ENCODE measurements at places on chromosomes 12 and 14.

DNA sequence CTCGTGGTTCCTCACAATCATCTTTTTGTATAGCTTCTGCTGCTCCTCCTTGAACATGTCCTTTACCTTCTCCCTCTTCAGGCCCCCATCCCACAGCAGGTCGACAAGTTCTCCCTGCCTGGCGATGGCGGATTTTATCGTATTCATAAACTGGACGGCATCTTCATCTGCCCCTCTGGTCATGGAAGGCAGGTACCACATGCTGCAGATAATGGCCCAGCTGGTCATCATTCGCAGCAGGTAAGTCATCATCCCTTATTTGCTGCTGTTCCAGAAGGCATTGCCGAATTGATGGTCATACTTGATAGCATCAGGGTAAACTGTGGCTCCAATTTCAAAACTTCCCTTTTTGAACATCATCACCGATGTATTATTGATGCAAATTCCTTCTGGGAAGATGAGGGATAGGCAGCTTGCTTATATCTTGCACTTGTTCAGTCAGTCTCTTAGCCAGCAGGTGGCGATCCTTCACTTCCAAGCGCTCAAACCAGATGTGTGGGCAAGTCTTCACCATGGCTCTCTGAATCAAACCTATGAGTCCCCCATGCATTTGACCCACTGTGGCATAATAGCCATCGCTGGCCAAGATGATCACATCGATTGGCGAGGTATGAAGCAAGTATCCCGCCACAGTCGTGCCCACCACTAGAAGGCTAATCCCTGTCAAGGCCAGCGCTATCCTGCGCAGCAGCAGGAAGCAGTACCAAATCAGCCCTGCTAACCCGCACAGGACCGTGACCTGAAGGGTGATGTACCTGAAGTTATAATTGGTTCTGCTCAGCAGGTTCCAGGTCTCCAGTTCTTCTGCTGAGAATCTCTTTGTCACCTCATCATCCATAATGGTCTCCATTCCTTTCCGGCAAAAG is 381.5 kb upstream of the STXBP6 start:
- no peak for DNase-seq

DNA sequence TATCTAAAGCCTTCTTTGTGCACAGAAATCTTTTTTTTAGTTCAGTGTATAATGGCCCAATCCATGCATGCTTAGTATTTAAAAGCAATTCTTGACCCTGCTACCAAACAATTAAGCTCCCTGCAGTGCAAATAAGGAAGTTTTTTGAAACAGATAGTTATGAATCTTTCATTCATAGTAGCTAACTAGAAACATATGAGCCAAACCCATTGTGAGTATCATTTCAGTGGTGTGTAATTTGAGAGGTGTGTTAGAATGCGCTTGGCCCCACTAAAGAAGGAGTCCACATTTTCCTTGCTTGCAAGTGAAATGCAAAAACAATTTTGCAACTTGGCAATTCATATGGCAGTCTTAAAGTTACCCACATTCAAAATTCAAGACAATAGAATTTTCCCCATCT is 14.4 kb downstream of the EPS8 start:
- DNase-seq = no peak

- no peak for DNase-seq
Observed at GRCh38 chr12:90321369-90321768, 612.7 kb upstream of the ATP2B1 start.

DNA sequence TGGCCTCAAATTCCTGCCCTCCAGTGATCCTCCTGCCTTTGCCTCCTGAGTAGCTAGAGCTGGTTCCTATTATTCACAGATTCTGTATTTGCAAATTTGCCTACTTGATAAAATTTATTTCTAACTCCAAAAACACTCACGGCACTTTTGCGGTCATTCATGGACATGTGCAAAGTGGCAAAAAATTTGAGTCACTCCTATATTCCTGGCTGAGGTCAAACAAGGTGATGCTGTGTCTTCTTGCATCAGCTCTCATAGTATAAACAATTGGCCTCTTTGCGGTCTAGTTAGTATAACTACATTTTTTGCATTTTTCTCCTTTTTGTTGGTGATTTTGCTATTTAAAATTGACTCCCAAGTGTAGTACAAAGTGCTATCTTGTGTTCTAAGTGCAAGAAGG is 24.7 kb downstream of the ATF1 start:
- no peak for DNase-seq

DNA sequence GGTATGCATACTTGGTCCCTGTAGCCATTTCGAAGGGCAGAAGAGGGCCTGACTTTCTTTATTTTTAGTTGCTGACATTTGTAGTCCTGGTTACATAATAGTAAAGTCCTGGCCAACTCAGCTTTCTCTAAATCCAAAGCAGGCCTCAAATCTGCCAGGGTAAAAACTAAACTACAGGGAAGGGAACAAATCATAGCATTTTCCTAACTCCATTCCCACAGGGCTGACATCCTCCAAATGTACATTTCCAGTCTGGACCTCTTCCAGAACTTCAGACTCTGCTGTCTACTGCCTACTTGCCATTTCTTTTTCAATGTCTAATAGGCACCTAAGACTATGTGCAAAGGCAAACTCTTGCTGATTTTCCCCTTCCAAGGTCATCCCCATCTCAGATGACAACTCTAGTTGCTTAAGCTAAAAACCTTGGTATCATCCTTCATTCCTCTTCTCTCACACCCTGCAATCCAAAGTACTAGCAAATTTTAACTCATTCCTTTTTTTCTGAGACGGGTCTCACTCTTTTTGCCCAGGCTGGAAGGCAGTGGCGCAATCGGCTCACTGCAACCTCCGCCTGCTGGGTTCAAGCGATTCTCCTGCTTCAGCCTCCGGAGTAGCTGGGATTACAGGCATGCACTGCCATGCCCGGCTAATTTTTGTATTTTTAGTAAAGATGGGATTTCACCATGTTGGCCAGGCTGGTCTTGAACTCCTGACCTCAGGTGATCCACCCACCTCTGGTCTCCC is 2.0 kb downstream of the DDIT3 start:
- DNase-seq = no peak

DNA sequence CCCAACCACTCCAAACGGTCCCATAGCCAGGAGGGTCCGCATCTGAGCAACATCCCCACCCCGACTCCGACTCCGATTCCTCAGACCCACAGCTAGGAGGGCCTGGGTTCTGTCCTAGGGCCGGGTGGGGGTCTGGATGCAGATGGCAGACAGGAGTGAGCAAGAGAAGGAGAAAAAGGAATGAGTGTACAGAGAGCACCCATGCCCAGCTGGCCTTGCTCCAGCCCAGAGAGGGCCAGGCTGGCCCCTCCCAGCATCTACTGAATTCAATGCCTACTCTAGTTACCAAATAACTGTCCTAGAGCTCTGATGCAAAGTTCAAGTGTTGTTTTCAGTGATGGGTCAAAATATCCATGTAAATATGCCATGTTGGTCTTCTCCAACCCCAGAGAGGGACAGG is 40.8 kb downstream of the VDR start:
- DNase-seq = no peak

DNA sequence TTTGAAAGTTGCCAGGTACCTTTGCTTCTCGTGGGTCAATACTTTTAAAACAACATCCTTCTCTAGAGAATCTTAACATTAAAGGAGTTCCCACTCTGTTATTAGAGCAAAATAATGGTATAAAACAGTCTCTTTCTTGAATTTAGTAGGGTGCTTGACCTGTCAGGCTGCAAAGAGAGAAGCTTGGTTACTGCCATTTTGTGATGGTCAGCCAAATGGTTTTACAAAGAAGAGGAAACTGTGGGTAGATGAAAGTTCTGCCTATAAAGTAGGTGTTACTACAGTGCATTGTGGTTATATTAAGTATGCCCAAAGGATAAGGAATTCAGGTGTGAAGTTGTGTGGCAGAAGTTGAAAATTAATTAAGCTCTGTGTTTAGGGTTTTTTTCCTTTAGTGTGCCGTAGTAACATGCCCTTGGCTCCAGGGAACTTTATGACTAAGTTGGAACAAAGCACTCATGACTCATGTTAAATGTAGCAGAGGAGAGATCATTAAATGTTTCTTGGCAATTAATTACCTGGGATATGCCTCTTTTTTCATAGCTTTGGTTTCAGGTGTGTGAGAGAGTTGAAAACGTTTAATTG is 354.0 kb upstream of the KITLG start:
- no peak for DNase-seq

DNA sequence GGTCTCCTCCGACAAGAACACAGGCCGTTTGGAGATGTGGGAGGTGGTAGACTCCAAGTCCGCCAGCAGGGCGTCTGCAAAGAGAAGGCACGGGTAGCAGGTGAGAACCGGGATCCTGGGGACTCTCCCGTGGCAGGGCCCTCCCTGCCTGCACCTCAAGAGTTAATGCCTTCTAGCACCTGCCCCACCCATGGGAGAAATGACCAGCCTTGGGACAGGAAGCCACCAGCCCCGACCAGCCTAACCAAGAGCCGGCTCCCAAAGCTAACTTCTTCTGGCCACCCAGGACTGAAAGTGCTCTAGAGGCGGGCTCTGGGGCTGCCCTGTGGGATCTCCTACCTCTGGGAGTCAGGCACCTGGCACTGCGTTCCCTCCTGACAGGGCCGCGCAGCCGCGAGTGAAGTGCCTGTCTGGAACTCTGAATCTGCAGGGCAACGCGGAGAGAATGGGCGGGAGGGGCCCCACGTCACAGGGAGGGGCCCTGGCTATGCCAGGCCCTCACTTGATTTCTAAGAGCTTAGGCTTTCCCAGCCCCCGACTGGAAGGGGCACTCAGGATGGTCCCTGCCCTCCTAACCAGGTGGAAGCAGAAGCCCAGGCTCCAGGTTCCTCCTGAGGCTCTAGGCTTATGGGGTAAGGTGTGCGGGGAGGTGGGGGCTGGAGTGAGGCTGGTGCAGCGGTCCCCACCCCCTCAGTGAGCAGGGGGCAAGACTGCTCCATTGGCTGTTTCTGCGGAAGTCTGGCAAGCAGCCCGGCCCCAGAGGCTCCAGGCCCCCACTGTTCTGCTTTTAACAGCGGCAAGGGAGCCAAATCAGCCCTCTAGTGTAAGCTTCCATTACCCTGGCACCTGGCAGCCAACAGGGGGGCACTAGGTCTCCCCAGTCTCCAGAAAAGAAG is 23.6 kb upstream of the RPLP0 start:
- DNase-seq = no peak

All from AML-193 (cell line).